ENCODE measurements at places on chromosomes 13 and 19.

- no peak for DNase-seq
Measured at GRCh38 chr13:78689011-78689410, 30.1 kb upstream of the OBI1 start.

DNA sequence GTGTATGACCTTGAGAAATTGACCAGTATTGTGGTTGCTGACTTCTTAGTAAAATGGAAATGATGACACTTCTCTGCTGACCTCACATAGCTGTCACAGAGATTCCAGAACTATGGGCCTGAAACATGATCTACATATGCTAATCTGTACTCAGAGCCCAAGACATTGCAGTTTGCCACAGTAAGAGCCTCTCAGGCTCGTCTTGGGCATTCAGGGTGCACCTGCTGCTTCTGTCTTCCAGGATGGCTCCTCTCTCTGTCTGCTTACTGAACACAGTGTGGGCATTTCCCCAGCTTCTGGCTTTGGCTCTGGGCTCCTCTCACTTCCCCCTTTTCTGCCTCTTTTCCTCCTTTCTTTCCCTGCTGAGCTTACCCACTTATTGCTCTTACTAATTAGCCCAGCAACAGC is 22.3 kb upstream of the SLC46A3 start:
- DNase-seq, result no peak

DNA sequence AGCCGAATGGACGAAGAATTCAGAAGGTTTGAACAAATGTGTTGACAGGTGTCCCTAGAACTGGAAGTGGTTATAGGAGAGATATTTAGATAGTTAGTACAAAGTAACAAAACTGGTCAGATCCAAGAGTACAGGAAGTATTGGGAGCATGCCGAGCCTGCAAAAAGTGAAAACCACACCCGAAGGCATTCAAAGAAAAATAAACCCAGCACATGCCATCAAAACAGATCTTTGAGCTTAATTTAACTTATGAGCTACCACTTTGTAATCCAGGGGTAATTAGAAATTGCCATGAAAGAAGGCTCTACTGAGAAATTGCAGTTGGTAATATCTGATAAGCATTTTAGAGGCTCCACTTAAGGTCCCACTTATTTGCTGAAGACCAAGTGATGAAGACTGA is 214.2 kb downstream of the DNAJC15 start:
- no peak for DNase-seq

DNA sequence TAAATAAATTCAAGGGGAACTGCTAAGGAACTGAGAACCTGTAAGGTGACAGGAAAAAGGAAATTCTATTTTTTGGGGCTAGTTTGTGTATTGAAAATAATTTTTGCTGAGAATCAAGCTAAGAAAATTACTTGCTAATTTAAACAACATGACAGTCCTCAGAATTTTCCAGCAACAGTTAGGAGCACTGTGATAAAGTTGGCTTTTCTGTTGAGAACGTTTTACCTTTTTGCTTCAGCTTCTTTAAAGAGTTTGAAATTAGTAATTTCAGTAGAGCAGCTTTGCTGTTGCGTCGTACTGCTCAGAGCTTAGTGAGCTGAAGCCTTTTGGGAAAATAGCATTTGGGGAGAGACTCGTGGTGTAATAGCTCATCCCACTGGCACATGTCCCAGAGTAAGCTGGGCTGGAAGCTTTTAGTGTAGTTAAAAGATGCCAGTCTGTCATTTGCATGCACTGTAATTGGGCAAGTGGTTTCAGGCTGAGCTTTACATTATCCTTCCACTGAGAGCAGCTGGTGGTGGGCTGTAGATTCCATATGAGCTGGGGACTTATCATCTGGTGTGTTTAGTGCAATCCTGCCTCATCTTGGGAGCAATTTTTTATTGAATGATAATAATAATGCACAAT is 69.8 kb downstream of the LRCH1 start:
- DNase-seq, result no peak

DNA sequence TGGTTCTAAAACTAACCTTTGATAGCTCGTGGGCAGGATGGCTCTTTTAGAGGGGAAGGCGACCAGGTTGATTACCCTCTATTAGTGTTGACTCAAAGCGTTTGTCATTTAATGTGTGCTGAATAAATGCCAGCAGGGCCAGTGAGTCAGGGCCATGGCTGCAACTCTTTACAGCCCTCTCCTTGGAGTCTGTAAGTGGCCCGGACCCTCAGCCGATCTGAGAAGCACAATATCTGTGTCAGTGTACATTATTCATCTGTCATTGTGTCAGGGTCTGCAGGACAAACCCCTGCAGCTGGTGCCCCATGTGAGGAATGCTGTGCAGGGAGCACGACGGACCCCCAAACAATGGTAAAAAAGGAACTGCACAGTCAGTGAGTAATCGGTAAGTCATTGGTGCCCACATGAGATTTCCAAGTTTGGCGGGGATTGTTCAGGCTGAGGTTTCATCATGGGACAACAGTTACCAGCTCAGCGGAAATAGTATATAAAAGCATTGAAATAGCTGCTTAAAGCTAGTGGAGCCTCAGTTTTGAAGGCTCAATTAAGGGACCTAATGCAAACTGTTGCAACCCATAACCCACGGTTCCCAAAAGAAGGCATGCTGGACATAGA is 139.1 kb downstream of the ZNF675 start:
- DNase-seq, result no peak

DNA sequence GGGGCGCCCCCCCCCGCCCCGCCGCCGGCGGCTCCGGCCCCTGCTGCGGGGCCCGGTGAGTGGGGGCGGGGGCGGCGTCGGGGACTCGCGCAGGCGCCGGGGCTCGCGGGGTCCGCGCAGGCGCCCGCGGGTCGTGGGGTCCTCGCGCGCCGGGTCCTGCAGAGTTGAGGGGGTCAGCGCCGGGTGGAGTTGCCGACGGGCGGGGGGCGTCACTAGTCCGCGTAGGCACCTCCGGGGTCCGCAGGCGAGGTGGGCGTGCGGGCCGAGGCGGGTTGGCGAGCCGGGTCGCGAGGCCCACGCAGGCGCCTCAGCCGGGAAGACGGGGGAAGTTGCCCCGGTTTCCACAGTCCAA is 365 bp downstream of the PPP6R1 start:
- DNase-seq, result peak; percentile 13

- DNase-seq, result peak; percentile 87
Measured at GRCh38 chr19:36115453-36116343, at the start of gene TBCB. TBCB (plus strand) TSS chr19:36115468; CDS start chr19:36115561, 93 bp downstream.

GRCh38 chr19:40304306-40304705 is 19.2 kb upstream of the AKT2 start:
- no peak for DNase-seq

DNA sequence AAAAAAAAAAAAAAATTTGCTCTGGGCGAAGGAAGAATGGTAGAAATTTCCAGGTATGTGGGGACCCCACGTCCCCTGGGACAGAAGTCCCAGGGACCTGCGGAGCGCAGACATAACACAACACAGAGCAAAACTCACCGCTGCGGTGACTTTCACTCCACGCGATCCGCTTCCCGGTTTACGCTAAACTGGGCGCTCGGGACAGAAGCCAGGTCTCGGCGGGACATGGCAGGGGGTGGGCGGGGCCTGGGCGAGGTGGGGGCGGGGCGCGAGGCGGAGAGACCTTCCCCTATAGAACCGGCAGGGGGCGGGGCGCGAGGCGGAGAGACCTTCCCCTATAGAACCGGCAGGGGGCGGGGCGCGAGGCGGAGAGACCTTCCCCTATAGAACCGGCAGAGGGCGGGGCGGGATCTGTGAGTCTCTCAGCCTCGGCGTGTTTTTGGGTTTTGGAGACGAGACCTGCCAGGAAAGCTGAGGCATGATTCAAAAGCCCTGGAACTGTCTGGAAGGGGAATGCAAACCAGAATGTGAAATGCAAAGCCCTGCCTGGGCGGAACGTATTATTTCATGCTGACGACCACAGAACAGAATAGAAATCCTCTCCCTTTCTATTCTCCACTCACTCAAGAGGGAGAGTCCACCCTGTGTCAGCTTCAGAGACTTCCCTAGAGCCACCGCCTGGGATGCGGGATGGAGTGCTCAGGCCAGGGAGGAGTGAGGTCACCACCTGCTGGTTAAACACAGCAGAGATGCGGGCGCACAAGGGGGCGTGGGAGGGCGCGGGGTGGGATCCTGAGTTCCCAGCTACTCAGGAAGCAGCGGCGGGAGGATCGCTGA is 20.2 kb upstream of the ERVV-1 start:
- DNase-seq, result peak; percentile 61

- no peak for DNase-seq
Measured at GRCh38 chr19:2969104-2969504, 8.3 kb upstream of the TLE6 start.

GRCh38 chr19:47619763-47620162 is 10.8 kb downstream of the BICRA start:
- no peak for DNase-seq

DNA sequence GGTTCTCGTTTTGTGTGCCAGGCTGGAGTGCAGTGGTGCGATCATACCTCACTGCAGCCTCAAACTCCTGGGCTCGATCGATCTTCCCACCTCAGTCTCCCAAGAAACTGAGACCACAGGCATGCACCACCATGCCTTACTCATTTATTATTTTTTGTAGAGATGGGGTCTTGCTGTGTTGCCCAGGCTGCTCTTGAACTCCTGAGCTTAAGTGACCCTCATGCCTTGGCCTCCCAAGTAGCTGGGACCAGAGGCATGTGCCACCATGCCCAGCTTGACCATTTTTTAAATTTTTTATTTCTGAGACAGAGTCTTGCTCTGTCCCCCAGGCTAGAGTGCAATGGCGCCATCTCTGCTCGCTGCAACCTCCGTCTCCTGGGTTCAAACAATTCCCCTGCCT is 10.2 kb upstream of the GNA11 start:
- no peak for DNase-seq

DNA sequence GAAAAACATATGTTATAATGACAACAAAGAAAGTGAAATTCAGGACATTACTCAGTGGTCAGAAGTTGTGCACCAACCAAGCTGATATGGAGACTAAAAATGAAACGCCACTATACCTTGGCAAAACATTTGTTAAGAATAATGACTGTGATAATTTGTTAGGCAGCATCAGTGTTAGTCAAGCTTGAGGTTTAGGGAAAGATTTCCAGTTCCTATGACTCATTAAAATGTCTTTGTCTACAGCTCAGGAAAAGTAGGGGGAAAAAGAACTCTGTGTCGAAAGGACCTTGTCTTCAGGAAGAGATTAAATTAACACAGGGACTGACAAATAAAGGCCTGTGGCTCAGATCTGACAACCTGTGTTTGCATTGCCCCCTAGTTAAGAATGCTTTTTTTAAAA is 764.1 kb upstream of the SLITRK6 start:
- no peak for DNase-seq

- DNase-seq, result no peak
Measured at GRCh38 chr13:21413013-21413412, 46.1 kb downstream of the ZDHHC20 start.

DNA sequence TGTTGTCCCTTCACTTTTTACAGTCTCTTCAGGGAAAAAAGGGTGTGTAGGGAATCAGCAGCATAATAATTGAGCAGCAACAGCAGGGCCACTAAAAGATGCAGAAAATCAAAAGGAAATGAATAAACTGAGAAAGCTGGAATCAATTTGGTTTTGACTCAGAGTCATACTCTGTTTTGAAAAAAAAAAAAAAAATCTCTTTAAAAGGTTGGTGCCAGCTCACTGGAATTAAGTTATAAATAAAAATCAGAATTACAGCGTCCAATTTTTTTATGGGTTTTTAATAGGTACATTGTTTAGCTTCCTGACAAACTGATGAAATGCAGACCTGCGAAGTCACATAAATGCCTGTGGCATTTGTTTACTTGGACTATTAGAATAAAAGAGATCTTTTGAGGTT is 231.9 kb downstream of the COG6 start:
- DNase-seq, result no peak

- DNase-seq, result peak; percentile 21
Measured at GRCh38 chr19:6769006-6769619, 1.9 kb upstream of the SH2D3A start.

DNA sequence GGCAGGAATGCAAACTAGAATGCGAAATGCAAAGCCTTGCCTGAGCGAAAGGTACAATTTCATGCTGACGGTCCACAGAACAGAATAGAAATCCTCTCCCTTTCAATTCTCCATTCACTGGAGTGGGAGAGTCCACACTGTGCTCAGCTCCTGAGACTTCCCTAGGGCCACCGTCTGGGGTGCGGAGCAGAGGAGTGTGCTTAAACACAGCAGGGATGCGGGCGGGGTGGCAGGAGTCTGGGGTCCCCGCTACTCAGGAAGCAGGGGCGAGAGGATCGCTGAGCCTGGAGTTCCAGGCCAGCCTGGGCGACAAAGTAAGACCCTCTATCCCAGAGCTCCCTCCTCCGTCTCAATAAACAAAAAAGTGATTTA is 552 bp upstream of the ZNF816 start:
- no peak for DNase-seq

GRCh38 chr13:98492335-98493041 is 84.4 kb downstream of the STK24 start:
- DNase-seq, result no peak

GRCh38 chr19:4326837-4327251 is 11.8 kb downstream of the STAP2 start:
- DNase-seq, result no peak

DNA sequence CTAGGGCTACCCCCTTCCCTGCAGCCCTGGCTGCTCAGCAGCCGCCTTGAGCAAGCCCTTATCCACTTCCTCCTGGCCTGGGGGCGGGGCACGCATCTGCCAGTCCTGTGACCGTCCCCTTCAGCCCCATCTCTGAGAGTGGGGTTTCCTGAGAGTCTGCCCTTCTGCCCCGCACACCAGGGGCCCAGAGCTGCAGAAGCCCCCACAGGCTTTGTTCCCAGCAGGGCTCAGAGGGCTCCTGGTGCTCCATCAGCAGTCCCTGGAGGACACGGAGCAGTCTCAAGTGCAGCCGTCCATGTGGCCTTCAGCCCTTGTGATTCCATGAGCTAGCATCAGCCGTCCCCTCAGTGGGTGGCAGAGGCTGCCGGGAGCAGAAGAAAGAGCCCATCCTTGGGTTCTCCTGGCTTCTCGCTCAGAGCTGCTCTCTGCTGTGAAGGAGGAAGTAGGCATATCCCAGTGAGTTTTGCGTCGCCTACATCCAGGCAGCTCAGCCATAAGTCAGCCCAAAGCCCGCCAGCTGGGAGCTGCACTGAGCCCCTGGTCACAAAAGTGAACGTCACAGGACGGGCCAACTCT is 16.3 kb downstream of the MYO9B start:
- DNase-seq, result no peak
